ENCODE measurements at places on chromosomes 3 and 15.

DNA sequence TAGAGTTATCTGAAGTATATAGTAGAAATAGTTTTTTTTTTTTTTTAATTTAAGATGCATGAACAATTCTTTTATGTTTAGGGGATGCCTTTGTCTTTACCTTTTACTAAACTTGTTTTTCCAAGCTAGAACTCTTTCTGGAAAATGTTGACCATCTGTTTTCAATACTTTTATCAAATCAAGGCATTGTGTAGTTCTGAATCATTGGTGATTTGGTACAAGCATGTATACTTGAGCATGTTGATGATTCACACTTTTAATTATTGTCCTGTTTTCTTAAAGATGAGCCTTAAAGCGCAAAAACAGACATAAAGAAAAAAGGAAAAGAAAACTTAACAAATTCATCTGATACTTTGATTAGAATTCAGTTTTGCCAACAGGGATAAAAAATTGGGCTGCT lies 28.3 kb downstream of the PDCD6IP start:
- no peak for DNase-seq

DNA sequence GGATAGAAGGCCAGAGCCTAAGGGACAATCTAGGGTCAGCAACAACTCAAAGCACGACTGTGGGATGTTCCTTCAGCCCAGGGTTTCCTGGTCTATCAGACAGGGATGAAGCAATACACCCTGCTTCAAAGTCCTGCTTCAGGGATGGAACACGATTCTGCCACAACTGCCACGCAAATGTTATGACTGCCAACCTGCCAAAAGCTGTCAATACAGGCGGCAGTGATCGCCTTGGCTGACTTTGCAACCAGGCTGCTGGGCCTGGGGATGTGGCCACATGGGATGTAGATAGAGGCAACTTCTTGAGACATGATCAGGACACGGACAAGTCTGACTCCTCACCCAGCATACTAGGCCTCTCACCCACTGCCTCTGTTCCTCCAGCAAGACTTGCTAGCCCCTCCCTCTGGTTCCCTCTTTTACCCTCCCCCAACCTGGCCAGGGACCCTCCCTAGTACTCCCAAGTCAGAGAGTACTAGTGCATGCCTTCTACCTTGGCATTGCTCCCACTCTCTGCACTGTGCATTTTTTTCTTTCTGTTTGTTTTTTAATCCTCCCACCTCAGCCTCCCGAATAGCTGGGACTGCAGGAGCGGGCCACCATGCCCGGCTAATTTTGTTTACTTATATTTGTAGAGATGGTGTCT lies 7.6 kb downstream of the CCDC12 start:
- no peak for DNase-seq

DNA sequence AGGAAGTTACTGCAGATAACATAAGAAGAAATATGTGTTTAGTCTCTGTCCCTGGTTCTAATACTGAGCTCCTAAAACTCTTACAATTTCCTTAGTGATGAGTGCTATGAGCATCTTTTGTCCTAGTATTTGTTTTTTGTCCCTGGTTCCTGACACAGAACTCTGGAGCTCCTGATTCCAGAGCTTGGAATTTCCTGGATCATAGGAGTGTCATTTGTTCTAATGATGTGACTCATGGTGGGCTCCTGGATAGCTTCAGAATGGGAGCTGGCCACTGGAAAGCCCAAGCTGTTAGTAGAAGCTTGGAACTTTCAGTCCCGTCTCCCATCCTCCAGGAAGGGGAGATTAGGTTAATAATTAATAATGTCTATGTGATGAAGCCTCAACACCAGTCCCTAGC lies 98.2 kb downstream of the CNTN6 start:
- DNase-seq = no peak

DNA sequence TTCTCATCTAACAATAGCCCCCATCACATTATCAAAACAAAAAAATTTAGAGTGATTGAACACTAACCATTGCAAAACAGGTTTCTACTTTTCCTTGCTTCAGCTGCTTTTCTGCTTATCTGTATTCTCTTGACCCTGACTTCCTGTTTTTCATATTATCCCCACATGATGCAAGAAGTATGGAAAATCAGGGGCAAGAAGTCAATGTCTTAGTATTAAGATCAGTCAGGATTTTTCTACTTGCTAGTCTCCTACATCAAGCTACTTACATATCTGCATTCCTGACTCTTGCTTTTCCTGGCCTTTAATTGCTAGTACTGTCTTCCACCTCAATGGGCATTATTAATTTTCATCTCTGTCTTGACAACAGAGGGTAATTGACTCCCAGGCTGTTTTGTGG lies 300.2 kb downstream of the OTOL1 start:
- no peak for DNase-seq

GRCh38 chr15:62636823-62637573 lies 405.5 kb upstream of the TPM1 start:
- no peak for DNase-seq

DNA sequence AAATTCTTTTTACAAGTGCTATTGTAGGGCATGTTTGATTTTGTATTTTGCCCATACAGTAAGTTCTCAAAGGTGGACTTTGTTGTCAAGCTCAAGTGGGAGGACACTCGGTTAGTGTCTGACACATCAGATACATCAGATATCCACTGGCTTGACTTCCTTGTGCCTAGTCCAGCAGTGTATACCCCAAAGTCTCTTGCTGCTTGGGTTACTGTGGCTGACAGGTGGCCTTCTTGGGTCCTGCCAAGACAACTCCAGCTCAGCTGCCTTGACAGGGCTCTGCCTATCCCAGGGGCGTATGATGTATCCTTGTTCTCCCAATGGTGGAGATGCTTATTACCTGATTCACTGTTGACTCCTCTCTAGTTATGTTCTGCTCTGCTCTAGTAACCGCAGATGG lies 214.9 kb downstream of the CBLB start:
- DNase-seq = no peak

DNA sequence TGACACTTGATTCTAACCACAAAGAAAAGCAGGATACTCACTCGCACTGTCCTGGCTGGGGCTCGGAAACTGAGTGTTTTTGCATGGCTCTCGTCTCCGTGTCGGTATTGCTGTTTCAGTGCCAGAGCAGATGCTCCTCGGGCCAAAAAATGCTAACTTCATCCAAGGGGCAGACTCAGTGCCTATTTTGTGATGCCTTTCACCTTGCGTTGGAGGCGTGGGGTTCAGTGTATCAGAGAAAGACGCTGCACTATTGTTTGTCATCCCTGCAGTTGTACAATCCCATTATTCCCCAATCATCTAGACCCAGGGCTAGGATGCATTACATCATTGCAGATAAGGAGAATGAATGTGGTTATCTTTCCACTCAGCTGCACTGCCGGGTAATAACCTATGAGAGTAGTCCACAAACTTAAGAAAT lies 1.4 kb downstream of the CACNA2D3 start:
- DNase-seq = no peak

DNA sequence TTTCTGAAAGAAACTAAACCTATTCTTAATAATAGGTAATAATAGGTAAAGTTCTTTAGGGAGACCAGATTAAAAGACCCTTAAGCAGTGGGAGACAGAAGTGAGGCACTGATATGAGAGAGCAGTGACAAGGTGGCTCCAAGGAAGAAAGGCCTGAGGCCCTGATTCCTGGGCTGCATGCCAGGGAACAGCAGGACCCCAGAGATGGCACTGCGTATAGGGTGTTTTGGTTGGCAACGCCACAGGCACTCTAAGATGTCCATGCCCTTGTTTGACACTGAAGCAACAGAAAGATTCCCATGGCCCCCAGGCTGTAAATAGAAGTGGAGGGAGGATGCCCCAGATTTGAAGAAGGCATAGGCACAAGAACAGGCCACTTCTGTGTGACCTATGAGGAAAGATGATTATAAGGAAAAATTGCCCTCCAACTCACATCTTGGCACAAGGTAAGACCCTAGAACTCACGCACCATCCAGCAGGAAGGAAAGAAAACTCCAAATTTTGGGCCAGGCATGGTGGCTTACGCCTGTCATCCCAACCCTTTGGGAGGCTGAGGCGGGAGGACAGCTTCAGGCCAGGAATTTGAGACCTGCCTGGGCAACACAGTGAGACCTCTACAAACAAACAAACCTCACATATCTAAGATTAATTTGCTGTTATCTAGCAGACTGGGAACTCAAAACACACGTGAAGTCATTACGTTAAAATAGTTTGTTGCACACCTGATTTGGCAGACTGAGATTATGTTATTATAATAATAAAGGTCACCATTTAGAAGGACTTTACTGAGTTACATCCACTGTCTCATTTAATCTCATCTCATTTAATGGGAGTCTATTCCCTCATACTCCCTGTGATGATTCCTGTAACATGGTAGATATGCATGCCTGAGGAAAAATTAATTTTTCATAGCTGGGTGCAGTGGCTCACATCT lies 10.5 kb upstream of the BLM start:
- DNase-seq = no peak

GRCh38 chr3:112688085-112688769 lies 47.3 kb upstream of the CCDC80 start:
- DNase-seq = no peak

- no peak for DNase-seq
Observed at GRCh38 chr15:27481768-27482167, 510.8 kb downstream of the GABRG3 start.

DNA sequence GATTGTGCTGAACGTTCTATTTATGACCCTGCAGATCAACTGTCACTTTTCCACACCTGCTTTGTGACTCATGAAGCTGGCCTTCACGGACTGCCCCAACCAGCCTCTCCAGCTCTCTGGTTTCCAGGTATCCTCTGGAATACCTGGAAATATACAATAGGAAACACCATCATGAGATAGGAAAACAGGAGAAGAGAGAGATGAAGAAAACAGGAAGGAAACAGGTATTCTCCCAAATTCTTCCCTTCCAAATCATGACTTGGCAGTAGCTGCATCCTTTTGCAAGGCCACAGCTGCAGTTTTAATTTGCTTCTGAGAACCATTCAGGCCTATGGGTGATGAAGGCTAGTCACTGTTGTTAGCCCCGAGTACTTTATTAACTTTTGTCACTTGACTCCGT lies 909.1 kb downstream of the EPHA3 start:
- DNase-seq = no peak

GRCh38 chr15:94353488-94353820 lies 122.1 kb downstream of the MCTP2 start:
- no peak for DNase-seq

- DNase-seq = no peak
Observed at GRCh38 chr3:124097362-124098131, 105.6 kb upstream of the ROPN1 start.

GRCh38 chr3:108818404-108818803 lies 4.2 kb upstream of the TRAT1 start:
- DNase-seq = no peak

GRCh38 chr15:25863111-25863967 lies at the start of gene ATP10A:
ATP10A (minus strand) TSS chr15:25863327; CDS start chr15:25863096, 231 bp downstream.
- DNase-seq = no peak

GRCh38 chr3:71466483-71466882 lies 117.0 kb downstream of the FOXP1 start:
- no peak for DNase-seq

- DNase-seq = no peak
Observed at GRCh38 chr3:29488922-29489321, 208.1 kb downstream of the RBMS3 start.
